ENCODE measurements at places on chromosomes 16 and 17.

- DNase-seq, result no peak
These were observed 2.2 kb downstream of the LASP1 start for GRCh38 chr17:38872027-38872511.

- DNase-seq, result no peak
These were observed 119.2 kb downstream of the AXIN2 start for GRCh38 chr17:65442250-65442649.

- DNase-seq, result no peak
These were observed 8.9 kb downstream of the NHERF2 start for GRCh38 chr16:2035431-2036199.

DNA sequence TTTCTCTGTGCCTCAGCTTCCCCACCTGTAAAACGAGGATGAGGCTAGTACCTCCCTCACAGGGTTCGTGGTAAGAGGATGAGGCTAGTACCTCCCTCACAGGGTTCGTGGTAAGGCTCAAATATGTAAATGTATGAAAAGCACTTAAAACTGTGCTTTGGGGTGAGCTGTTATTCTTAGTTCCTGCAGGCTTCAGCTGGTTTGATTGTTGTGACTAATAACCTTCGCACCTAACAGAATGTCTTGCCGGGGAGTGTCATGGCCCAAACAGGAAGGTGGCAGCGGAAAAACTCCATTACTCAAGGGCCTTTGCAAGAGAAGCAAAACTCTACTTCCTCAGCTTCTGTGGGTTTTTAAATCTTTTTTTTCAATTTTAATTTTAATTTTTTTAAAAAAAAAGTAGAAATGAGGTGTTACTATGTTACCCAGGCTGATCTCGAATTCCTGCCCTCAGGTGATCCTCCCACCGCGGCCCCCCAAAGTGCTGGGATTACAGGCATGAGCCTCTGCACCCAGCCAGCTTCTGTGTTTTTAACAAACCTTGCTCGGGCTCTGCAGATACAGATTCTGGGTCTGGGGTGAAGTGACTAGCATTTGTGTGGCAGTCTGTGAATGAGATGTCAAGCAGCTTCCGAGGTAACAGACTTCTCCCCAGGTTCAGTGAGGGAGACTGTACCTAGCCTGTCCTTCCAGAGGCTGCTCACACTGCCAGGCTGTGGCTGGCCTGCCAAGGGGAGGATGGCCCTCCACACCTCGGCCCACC is 103.0 kb downstream of the RAB11FIP4 start:
- DNase-seq, result peak; percentile 56

- DNase-seq, result no peak
These were observed 27.5 kb downstream of the CDYL2 start for GRCh38 chr16:80776856-80777255.

Data from NCI-H524 (cell line).